ENCODE measurements at places on chromosomes 11 and 22.
A peak's percentile ranks its signal among the peaks of the same experiment; 100 is the strongest.

DNA sequence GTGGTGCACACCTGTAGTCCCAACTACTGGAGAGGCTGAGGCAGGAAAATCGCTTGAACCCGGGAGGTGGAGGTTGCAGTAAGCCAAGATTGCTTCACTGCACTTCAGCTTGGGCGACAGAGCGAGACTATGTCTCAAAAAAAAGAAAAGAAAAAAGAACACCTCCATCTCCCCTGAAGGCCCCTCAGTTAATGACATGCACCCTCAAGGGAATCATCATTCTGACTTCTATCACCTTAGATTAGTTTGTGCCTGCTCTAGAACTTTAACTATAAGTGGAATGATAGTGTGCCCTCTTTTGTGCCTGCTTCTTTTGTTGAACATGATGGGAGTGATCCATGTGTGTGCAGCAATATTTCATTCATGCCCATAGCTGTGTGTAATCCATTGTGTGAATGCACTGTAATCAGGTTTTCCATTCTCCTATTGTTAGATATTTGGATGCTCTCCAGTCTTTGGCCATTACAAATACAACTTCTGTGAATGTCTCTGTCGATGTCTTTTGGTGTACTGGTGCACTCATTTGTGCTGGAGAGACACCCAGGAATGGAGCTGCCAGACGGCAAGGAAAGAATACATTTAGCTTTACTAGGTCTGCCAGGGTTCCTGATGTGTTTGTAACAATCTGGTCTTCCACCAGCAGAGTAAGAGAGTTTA lies 883 bp upstream of the VPREB3 start:
- no peak for DNase-seq

GRCh38 chr11:112773264-112773663 lies 188.0 kb upstream of the NCAM1 start:
- no peak for DNase-seq

DNA sequence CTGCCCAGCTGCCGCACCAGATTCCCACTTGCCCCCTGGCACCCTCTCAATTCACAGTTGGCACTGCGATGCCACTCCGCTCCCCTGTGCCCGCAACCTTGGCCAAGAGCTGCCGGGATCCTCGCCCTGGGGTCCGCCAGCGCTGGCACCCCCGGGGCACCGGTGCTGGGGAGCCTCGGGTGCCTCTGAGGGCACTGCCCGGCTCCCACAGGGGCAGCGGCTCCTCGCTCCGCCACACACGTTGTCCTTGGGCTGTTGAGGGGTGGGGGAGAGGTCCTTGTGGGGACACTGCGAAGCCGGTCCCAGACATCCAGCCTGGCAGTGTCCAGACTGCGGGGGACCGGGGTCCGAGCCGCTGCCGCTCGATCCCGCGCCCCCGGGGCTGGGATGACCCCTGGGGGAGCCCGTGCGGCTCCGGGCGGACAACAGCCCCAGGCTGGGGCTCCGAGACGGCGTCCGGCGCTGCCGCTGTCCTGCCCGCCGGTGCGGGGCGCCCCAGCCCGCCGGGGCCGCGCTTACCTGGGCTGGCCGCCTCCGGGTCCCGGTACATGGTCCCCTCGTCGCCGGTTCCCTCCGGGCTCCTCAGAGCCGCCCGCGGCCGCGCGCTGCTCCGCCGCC lies 496 bp downstream of the SYT7 start:
- no peak for DNase-seq

DNA sequence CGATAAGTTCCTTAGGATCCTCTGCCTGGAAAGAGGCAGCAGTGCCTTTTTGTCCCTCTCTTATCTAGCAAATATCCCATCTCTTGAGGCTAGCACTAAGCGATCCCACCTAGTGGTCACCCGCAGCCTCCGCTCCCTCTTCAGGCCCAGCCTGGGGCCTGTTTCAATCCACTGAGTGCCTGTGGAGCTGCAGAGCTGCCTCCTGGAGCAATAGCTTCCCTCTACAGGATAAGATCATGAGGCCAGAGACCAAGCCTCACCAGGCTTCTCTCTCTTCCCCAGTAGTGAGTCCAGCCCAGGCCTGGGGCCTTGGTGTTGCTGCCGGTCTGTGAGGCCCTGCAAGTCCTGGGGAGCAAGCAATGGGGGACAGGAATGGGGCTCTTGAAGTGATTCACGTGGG lies 65.8 kb downstream of the SLC22A12 start:
- DNase-seq, result no peak

DNA sequence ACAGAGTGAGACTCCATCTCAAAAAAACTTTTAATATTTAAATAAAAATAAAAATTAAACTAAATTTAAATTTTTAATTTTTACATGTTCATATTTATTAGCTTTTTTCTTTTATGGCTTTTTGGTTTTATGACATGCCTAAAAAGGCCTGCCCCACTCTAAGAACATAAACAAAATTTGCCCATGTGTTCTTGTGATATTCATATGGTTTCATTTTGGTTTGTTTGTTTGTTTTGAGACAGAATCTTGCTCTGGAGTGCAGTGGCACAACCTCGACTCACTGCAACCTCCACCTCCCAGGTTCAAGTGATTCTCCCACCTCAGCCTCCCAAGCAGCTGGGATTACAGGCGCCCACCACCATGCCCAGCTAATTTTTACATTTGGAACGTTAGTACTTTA lies 27.7 kb downstream of the SUSD2 start:
- no peak for DNase-seq

DNA sequence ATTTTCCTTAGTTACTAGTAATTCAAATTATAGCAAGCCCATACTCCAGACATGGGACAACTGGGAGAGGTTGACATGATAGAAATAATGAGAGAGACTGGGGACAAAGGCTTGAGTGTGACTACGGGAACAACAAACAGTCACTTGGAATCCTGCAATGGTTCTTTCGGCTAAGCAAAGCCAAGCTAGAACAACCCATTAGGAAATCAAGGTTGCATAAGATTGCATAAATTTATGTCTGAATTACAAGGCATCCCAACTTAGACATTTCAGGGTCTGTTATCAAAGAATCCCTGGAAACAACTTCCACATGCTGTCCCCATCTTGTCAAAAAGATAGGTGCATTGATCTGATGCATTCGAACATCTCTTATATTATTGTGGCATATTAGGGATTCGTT lies 10.2 kb upstream of the NRGN start:
- no peak for DNase-seq

GRCh38 chr22:46598737-46599424 lies 21.3 kb upstream of the GRAMD4 start:
- no peak for DNase-seq

GRCh38 chr22:28819253-28820096 lies 19.1 kb upstream of the XBP1 start:
- DNase-seq, result no peak

GRCh38 chr11:121459413-121460017 lies 6.7 kb upstream of the SORL1-AS1 start:
- DNase-seq, result no peak

GRCh38 chr11:75163921-75164849 lies 13.3 kb downstream of the SLCO2B1 start:
- no peak for DNase-seq

GRCh38 chr11:35116762-35117640 lies 22.0 kb upstream of the CD44 start:
- no peak for DNase-seq

DNA sequence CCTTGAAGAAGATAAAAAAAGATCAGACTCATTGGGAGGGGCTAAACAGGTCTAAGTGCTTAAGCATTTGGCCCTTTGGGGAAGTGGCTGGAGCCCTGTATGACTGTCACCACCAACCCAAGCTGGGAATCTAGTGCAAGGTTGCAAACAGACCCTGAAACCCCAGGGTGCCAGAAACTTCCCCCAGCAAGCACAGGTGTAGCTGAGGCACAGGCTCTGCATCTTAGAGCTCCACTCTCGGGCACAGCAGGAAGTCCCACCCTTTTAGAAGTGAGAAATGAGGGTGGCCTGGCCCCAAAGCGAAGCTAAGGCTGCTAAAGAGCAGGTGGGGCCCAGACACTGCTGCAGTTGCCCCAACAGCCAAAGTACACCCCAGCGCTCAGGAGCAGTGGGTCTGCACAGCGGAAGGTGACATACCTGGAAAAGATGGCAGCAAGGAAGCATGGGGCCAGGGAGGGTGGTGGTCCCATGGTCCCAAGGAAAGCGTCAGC lies 5.8 kb upstream of the KDM2A start:
- no peak for DNase-seq

DNA sequence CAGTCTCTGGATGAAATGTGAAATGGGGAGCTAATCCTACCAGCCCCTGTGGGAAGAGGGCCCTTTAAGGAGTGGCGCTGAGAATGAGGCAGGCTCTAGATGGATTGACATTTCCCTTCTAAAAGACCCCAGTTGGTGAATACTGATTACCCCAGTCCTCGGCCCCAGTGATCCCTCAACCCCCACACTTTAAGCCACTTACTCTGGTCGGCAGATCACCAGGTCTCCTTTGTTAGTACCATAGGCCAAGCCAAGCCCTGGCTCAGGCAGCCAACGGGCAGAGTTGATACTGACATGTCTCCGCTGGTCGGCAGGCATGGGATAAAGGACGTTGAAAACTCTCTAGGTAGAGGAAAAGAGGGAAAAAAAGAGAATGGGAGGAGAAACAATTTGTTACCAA lies 26.1 kb upstream of the CHRM4 start:
- no peak for DNase-seq

- no peak for DNase-seq
Observed at GRCh38 chr11:67230406-67230805, 35.9 kb upstream of the GRK2 start.

- DNase-seq, result no peak
Observed at GRCh38 chr11:125951731-125952130, 5.9 kb downstream of the VSIG10L2 start.

- peak; percentile 37 for DNase-seq
Observed at GRCh38 chr11:119742263-119742861, 13.4 kb upstream of the NECTIN1 start.

DNA sequence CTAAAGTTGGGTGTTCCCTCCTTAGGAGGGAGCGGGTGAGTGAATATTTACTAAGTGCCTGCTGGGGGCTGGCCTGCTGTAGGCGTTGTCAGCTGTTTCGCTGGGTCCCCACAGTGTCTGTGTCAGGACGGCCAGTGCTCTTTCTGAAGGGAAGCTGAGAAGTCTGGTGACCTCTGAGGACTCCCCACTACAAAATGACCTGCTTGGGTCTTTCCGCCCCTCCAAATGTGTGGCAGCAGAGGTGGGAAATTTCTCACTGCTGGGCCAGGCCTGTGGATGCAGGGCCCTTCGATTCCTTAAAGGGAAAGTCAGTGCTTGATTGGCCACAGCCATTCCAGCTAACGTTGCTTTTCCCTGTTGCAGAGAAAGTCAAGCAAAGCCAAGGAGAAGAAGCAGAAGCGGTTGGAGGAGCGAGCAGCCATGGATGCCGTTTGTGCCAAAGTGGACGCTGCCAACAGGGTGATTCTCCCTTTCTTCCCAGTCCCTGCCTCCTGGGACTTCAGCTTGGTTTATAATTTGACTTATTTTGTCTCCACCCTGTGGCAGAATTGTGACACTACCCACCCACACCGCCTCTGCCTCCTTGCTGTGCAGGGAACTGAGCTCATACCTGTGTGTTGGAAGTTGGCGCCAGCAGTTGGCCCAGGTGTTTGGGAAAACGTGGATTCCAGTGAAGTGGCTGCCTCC lies 6.8 kb downstream of the NAA40 start:
- DNase-seq, result peak; percentile 36

DNA sequence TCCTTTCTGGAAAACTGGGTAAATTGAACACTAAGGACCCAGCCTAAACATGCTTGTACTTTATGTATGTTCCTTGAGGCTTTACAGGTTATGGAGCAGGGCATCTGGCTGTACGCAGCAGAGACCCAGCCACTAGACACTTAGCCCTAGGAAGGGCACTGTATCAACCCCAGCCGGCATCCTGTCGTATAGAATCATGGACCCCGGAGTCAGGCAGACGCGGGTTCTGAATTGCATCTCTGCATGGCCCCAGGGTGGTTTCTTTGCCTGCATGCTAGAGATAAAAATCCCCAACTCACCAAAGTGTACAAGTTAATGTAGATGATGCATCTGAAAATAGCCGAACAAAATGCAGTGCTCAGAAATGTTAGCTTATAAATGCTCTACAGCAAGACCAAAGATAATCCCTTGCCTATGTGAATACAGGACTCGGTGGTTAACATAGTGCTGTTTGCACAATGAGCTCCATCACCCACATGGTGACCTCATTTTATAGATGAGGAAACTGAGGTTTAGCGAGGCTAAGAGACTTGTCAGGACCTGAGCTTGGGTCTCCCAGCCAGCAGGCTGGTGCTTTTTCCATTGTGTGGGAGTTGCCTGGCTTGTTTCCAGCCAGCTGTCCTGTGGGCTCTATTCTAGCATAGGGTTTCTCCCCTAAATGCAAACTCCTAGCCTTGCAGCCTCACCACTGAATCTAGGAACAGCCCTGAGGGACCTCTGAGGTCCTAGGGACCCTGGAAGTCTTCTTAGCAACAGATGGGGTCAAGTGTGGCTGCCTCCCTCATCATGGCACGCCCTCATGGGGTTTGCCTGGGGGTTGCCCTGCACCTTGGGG lies 7.3 kb downstream of the CD6 start:
- DNase-seq, result no peak

DNA sequence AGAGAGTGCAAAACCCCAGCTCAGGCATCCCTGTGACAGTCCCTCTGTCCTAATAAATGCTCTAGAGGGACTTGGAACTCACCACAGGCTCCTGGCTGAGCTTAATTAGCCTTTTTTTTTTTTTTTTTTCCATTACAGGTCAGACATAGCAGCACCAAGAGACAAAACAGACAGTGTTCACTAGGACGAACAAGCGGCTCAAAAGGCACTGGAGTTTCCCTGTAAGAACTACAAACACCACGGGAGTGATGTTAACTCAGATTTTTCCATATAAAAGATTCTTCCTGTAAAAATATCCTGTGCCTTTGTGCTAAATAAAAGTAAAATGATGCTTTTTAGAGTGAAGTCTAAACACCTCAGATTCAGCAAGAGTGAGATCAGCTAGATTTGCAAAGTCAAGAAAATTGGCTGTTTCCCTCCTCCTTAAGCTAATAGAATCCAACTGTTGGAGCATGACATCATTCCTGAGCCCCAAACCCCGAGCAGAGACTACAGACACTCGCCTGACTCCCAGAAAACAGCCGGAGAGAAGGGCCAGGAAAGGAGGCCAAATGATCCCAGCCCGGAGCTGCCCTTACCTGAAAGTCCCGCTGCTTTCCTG lies 101.0 kb upstream of the AKIP1 start:
- DNase-seq, result no peak

GRCh38 chr11:100830274-100830673 lies 143.2 kb downstream of the ARHGAP42 start:
- no peak for DNase-seq

DNA sequence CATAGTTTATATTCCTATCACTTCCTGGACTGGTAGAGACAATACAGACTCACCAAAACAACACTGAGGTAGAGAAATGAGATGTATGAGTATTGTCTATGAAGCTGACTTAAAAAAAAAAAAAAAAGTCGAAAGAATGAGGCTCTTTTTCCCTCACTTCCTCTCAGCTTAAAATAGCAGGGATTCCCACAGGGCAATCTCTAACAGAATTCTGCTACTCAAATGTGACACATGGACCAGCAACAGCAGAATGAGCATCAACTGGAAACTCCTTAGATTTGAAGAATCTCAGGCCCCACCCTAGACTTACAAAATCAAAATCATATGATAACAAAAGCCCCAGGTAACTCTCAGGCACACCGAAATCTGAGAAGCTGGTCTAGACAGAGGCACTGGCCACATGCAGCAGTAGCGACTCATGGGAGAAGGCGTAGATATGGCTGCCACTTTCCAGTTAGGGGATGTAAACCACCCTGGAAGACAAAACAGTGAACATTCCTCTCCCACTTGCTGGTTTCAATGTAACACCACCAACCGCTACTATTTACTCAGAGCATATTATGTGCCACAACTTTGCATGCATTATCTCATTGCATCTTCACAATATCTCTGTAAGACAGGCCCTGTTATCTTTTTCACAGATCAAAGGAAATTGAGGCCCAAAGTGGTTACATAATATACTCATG lies 128.0 kb downstream of the RBFOX2 start:
- DNase-seq, result no peak
